Metanephros (tissue), 2 donors: ENCODE measurements at places on chromosomes 11 and 22. TPM values are rescaled to one million over a fixed set of nuclear protein-coding genes. Genes with fewer than 3 reads are reported as not detected.

Gene KIAA1671
- total RNA-seq = 27.3 TPM

Gene SOX6
- total RNA-seq = 58.1 TPM

Gene GGT5
- 12.1 TPM for total RNA-seq

Gene HEPN1
- not detected for total RNA-seq

Gene OR5A1
- not detected for total RNA-seq

Gene TYR
- not detected for total RNA-seq
